ENCODE measurements at places on chromosomes 2 and 18.
A peak's percentile ranks its signal among the peaks of the same experiment; 100 is the strongest.

DNA sequence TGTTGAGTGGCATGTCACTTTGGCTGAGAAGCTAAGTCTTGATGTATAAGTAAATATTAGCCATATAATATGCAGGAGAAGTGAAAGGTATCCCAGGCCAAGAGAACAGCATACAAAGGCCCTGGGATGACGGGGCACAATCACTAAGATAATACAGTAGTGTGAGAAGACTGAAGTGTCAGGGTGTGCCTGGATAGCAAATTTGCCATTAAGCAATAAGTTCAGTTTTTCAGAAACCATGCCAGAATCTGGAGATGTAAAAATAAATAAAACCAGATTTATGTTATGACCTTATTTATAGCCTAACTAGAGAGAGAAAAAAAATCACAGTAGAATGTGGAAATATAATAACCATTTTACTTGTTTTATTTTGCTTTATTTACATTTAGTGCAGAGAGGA lies 1858.7 kb upstream of the CELF4 start:
- no peak for DNase-seq

DNA sequence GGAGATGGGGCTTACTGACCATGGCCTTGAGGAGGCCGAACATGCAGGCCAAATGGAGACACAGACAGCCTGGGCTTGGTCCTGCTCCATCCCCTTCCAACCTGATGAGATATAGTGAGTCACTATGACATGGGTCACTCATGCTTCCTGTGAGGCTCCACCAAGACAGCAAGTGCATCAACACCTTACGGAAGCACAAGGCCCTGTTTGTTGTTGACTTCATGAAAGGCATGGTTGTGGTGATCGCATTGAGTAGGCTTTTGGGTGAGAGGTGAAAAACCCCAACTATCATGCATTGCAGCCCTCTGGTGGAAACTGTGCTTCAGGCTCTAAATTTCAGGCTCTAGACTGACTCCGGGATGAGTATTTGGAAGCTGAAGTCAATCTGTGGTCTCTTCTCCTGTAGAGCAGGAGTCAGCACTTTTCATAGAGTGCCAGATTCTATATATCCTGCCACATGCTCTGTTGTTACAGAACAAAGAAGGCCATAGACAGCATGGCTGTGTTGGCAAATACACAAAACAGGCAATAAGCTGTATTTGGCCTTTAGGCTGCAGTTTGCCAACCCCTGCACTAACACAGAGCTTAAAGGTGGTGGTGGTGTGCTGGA lies 10.1 kb downstream of the IL37 start:
- no peak for DNase-seq

GRCh38 chr18:10365021-10365500 lies 89.4 kb upstream of the APCDD1 start:
- no peak for DNase-seq

- peak; percentile 45 for DNase-seq
Measured at GRCh38 chr2:47038656-47039488, 116.2 kb downstream of the STPG4 start.

GRCh38 chr2:66790651-66791181 lies 355.8 kb downstream of the MEIS1 start:
- DNase-seq: no peak

GRCh38 chr18:76875390-76876325 lies 53.3 kb downstream of the ZNF236 start:
- peak; percentile 31 for DNase-seq

DNA sequence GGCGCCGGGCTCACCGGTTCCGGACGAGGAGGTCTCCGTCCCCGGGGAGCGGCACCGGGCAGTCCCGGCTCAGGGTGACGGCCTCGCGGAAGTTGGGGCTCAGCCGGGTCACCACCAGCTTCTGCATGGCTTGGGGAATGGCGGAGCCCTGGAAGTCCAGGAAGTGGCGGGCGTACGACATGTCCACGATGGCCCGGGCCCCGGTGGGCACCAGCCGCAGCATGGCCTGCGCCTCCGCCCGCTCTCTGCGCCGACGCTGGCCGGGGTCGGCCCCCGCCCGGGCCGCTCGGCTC lies 157 bp downstream of the PTGR3 start:
- DNase-seq: no peak

DNA sequence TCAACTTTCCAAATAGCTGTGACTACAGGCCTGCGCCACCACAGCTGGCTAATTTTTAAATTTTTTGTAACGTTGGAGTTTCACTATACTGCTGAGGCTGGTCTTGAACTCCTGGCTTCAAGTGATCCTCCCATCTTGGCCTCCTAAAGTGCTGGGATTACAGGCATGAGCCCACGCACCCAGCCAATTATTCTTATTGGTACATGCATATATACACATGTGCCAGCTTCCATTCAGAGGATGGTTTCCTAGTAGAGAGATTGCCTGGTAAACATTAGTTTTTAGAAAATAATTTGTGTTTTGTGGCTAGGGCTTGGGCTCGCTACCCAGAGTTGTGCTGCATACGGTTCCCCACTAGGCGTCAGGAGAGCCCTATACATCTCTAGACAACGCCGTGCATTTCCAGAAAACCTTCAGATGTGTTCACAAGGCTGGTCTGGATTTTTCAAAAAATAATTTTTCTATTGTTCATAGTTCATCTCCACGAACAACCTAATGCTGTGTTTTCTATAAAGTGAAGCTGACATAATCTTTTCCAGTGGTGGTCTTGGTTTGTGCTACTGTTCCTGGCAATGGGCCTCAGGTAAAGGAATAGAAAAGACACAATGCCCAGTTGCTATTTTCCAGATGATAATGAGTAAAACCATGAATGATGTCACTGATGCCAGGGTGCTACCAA lies 14.6 kb upstream of the AFG3L2 start:
- peak; percentile 79 for DNase-seq

DNA sequence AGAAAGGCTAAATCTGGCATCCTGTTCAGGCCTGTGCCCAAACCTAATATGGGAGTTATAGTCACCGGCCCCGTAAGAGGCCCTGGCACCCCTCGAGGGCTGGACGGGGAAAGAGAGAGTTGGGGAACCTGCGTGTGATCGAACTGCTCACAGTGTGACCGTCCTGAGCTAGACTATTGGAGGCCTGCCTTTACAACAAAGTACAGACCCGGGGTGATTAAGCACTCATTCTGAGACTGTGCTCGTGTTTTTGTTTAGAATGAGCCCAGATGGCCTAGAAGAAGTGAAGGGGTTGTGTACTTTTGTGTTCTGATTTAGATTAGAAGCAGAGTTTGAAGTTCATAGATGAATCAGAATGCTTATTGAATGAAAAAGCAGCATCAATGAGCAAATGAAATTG lies 115.3 kb downstream of the ACOXL start:
- DNase-seq: no peak

DNA sequence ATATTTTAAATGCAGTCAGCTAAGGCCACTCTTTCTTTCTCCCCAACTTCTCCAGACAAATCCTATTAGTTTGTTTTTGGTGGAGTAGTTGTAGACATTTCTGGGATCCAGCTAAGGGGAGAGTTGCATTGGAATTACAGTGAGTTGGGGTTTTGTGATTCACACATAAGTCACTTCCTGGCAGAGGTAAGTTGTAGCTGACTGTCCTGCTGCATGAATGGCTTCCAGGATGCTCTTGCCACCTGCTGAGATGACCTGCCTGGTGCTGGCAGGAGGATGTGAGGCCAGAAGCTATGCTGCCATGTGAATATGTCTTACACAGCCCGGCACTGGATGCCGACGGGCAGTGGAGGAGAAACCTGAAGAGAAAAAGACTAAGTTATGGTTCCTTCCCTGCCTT lies 243.7 kb downstream of the TDRD15 start:
- DNase-seq: no peak

- DNase-seq: no peak
Measured at GRCh38 chr2:234823196-234823876, 128.5 kb upstream of the SH3BP4 start.

DNA sequence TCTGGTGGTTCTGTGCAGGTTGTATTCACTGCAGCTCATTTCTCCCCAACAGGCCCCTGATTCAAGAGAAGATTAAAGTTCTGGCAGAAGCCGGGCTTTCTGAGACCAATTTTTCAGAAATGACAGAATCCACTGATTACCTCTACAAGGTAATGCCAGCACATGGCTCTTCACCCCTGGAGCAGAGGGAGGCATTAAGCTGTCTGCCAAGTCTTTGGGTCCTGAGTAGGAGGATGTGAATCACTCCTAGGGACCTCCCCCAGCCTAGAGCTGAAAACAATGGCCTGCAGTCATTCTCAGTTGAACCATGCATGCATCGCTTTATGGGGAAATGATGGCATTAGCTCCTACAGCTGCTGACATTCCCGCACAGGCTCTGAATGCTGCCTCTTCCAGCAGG lies 20.5 kb upstream of the RPL37A start:
- peak; percentile 88 for DNase-seq

DNA sequence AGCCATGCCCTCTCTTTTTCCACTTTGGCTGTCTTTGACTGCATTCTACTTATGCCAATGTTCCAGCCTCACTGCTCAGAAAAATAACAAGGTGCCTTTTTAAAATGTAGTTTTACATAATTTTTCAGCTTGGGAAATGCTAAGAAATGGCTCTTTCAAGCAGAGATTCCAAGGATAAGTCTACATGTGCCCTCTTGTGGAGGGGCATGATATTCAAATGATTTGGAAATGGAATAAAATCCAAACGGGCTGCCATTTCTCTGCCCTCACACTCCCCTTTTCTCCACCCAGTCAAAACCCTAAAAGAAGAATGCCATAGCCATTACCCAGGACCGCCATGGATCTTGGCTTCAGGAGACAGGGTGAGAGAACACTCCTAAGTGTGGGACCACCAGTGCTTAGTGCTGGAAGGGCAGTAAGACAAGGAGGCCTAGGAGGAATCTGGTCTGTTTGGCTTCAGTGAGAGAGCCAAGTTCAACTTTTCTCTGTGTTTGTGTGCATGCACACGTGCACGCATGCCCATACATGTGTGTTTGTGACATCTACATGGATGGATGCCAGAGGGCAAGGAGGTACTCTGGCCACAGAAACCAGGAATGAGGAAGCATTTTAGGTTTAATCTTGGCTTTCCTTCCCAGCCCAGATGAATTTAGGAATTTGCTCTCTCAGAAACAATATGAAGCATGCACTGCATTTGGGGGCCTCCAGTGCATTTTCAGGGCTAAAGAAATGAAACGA lies 174.0 kb upstream of the SLC14A2 start:
- no peak for DNase-seq

GRCh38 chr2:160890667-160891352 lies 269.4 kb upstream of the TANK start:
- DNase-seq: no peak

GRCh38 chr2:73176881-73177644 lies 25.3 kb upstream of the NOTO start:
- DNase-seq: peak; percentile 87

DNA sequence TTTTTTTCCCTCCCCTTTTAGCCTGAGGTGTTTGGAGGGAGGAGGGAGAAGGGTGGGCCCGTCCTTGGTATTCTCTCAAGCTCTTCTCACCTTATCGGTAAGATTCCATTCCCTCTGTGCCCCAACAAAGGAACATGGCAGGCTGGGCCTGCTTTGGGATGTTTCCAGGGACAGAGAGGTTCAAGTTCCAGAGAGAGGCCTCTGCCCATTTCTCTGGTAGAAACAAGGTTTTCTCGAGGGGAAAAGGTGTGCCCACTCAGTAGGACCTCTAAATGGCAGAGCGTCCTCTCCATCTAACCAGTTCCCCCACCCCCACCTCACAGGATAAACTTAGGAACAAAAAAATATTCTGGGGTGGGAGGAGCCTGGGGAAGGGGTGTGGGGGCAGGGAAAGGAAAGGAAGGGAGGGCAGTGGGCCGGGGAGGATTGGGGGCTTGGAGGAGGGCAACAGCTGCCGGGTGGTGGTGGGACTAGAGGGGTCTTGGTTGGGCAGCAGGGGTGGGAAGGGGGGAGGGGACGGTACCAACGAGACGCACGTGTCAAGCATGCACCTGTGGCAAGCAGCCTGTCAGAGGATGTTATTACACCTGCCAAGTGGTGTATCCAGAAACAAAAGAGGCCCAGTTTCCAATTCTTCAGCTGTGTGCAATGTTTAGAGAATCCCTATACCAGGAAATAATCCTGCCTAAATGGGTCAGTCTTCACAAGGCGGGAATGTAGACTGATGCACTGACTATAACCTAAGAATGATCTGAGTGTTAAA lies 2.1 kb downstream of the PCBP1 start:
- peak; percentile 54 for DNase-seq

DNA sequence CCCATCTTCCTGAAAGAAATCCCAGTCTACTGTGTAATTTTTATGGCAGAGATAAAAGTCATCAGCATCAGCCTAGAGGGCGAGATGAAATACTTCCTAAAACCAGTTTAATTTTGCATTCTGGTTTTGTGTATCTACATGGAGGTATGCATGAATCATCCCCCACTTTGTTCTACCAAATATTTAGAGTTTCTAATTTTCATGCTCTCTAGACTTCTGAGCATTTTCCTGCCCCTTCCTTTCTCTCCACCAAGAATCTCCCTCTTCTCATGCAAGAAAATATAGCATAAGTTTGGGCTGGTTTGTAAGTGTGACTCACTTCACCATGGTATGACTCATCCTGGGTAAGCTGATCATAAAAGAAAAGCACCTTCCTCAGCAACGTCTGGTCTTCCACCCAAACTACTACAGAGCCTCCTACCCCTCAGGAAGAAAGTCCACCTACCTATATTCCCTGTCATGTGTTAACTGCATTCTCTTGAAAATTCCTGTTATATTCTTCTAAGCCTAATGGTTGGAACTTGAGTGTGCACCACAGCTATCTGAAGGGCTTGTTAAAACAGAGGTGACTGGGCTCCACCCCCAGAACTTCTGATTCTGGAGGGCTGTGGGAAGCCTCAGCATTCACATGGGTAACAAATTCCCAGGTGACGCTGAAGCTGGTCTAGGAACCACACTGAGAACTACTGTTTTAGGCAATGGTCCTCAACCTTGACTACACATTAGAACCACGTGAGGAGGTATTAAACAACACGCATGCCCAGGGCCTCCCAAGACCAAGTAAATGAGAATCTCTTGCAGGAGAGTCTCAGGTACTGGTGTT lies 37.4 kb upstream of the RAPGEF4 start:
- DNase-seq: peak; percentile 74

GRCh38 chr18:64791236-64791635 lies 642.3 kb upstream of the LINC00305 start:
- no peak for DNase-seq

DNA sequence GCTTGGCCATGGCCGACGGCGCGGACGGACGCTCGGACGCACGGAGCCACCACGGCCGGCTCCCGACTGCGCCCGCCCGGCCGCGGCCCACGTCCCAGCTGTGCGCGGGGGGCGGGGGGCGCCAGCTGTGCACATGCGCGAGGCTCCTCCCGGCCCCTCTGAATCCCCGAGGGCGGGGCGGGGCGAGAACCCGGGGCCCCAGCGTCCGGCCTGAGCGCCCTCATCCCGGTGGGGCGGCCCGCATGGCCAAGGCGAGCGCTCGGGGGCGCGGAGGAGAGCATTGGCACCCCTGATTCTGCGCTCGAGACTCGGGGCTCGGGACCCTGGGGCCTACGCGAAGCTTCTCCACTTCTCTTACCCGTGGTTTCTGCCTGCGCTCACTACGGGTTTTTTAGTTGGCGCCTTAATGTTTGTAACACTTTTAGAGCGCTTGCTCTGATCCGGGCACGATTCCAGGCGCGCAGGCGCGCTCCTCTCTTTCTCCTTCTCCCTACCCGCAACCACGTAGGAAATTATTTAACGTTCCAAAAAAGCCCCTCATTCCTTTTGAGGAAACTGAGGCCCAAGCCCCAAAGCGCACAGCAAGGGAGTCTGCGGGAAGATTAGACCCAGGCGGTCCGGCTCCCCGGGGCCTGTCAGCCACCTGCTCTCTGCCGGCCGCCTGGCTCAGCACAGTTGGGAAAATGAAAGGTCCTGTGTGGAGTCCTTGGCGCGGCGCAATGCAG lies at the start of gene PXDN:
Gene PXDN (minus strand): TSS at position 70 of the 725 bp plus-strand sequence. CDS start 60 bp downstream, at position 10.
- DNase-seq: no peak

- DNase-seq: no peak
Measured at GRCh38 chr2:186611526-186611925, 21.7 kb downstream of the ITGAV start.

Data from suppressor macrophage (primary cell).